ENCODE measurements at places on chromosomes 12 and 14.

DNA sequence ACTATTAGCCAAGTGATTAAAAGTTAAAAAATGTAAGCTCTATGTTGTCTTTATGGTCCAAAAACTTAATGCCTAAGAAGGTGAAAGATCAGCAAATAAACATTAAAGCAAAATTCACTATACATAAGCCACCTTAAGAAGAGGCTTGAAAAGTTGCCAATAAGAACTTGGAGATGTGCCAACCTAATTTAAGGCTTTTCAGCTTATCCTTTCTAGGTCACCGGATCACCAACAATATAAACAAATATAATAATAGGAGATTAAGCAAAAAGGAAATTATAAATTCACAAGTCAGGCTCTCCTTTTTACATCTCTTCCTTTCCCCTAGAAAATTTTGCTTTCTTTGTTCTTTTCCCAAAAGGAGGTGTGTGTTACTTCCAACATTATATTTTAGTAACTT, 30.9 kb downstream of the SLC2A3 start:
- no peak for DNase-seq

DNA sequence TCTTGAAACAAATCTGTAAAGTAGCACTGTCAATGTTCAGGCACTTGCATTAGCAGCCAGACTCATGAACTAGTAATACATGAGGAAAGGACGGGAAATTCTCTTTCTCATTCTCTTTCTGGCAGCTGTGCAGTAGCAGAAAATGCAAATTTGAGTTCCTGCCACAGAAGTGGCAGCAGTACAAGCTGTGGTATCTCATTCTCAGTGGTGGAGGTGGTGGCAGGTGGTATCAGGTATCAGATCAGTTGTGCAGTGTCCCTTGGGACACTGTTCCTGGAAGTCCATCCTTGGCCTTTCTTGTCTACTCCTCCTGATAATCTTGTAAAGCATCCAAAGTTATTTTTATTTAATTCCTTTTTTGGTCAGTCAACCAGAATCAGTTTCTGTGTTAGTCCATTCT, 103.0 kb downstream of the C12orf42 start:
- no peak for DNase-seq

DNA sequence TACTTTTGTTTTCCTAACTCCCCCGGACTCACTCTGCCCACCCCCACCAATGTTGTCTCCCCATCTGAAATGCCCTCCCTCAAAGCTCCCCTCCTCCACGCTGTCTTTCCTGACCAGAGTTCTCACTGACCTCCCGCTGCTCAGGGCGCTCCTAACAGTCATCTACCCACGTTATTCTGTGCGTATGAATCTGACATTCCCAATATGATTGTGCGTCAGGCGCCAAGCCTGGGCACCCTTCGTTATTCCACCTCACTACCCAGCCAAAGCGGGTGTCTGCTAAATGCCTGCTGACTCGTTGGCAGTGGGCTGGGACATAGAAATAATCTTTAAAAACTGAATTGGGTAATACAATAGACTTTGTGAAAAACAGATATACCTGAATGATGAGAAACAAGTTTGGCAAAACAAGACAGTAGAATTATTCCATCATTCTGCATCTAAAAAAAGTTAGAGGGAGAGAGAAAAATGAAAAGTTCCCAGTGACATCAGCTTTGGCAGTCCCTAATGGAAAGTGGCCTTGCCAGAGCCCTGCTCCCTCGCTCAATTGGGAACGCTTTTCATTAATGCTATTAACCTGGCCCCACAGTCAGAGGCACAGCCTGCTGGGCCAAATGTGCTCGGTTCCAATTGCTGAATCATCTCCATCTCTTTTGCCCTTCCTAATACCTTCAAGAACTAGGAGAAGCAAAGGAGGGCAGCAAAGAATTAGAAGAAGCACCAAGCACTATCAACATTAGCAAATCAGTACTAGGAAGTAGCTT, 74.0 kb upstream of the PLXNC1 start:
- DNase-seq, result no peak

DNA sequence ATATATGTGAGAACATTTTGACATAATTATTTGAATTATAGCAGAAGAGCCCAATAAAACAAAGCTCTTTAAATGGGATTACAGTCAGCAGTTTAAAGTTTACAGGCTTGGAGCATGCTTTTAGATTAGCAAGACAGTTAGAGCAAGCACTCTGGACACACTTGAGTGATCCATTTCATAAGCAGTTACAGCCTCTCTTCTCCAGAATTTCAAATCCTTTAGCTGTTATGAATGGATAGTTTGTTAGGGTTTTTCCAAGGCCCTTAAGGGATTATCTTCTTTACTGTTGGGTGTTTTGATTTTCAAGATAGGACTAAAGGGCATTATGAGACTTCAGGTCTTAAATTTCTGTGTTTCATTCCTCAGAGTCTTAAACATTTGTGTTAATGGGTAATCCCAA, 36.3 kb downstream of the BEST3 start:
- no peak for DNase-seq

GRCh38 chr12:57119294-57120085, 8.3 kb upstream of the STAT6 start:
- DNase-seq, result no peak

- no peak for DNase-seq
Measured at GRCh38 chr14:99604766-99605298, 825 bp upstream of the CCDC85C start.

GRCh38 chr12:11808931-11809330, 159.5 kb downstream of the ETV6 start:
- DNase-seq, result no peak

- no peak for DNase-seq
Measured at GRCh38 chr12:2084553-2085296, 31.9 kb downstream of the CACNA1C start.

DNA sequence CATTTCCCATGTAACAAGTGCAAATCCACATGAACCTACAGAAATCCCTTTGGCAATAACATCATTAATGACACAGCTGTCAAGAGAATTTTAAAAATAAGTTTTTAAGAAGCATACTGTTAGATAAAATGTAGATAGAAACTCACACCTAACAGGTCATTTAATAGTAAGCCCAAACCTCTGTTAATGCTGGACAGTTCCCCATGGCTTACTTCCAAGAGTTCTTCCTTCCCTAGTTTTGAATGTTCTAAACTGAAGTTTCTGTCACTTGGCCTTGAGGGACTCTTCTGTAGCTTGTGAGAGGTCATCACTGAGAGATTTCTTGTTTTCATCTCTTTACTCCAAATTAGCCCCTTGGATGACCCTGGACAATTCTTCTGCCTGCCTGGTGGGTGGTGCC, 22.7 kb downstream of the OTX2 start:
- no peak for DNase-seq

GRCh38 chr12:93427779-93428564, 13.8 kb downstream of the UBE2N start:
- no peak for DNase-seq

DNA sequence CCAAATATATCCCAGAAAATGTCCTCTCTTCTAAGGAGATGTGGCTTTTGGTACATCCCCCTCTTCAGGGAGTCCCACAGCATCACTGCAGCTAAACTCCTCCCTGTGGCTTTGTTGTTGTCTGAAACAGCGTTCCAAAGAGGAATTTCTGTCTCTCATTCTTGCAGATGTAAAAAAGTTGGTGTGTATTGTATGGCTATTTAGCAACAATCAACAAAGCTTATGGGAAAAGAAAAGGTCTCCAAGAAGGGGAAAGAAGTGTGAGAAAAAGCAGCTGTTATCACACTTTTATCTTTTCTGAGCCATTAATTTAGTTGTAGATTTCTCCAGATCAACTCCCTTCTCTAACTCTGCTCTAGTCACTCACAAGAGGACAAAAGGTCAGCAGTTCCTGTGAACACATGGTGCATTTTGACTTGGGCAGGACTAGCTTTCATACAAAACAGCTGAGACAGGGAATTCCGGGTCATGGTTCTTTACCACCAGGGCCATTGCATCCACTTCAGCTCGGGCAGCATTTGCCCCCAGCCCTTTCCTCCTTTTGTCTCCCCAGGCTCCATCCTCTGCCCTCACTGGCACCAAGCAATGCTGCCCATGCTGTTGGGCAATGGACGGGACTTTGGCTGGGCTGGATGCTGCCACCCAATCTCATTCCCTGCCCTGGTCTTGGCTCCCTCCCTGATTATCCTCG, 184.7 kb downstream of the TMX1 start:
- no peak for DNase-seq

DNA sequence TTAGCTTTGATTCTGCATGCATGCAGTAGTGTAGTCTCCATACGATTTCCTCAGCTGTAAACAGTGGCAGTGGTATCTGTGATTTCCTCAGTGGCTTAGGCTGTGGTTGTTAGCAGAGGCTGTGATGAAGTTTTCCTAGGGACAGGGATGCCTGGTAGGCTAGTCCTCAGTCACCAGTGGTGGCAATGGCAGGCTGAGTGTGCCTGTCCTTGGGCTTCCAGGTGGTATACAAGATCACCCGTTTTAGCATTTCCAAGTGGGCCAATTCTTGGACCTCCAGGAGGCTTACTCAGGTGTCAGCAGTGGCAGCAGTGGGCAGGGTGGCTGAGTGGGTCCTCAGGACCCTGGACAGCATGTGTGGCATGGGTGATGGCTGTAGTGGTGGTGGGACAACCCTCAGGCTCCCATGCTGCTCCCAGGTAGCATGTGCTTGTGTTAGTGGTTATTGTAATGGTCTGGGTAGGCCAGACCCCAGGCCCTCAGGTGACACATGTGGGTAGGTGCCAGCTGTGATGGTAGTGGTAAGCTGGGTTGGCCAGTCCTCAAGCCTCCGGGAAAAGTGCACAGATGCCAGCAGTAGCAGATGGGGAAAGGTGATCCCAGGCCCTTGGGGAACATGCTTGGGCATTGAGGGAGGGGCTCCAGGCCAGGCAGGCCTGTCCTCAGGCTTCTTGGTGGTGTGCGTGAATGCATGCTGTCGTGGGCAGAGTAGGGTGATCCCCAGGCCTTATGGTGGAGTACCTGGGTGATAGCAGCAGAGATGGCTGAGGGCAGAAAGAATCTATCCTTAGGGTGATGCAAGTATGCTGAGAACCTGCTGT, 146.5 kb downstream of the PAPOLA start:
- no peak for DNase-seq
